ENCODE measurements at places on chromosomes 11 and 22. TPM values are rescaled to one million over a fixed set of nuclear protein-coding genes. Genes with fewer than 3 reads are reported as not detected.

DNA sequence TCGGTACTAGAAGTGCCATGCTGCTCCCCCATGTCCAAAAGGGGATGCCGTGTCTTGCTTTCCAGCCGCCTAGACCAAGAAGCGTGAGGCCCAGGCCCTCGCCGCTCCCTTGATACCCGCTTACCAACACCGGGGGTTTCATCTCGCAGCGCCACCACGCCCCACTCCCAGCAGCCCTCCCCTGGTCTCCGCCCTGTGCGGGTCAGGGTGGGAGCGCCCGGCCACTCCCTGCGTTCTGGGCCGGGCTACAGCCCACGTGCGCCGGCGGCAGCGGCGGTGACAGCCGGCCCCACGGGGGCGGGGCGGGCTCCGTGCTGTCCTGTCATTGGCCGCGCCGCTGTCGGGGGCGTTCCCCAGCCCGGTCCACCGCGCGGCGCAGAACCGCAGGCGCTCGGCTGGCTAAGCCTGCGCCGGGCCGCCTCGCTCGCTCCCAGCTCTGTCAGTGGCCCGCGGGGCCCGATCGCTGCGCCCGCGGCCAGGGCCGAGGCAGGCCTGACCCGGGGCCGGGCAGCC is at the start of gene MICAL2:
TSS of gene MICAL2 (plus strand) at position 390 of the 513 bp plus-strand sequence. CDS start 51,566 bp downstream, outside the sequence.
- H3K27me3 ChIP-seq: no peaks in the 10 kb centered on the region
- peak within 1 kb of the TSS; percentile 93 for H3K27ac ChIP-seq
- DNase-seq: peak; percentile 93
- peak within 1 kb of the TSS; percentile 92 for H3K4me3 ChIP-seq

Gene PHOX2A
- total RNA-seq: not detected

DNA sequence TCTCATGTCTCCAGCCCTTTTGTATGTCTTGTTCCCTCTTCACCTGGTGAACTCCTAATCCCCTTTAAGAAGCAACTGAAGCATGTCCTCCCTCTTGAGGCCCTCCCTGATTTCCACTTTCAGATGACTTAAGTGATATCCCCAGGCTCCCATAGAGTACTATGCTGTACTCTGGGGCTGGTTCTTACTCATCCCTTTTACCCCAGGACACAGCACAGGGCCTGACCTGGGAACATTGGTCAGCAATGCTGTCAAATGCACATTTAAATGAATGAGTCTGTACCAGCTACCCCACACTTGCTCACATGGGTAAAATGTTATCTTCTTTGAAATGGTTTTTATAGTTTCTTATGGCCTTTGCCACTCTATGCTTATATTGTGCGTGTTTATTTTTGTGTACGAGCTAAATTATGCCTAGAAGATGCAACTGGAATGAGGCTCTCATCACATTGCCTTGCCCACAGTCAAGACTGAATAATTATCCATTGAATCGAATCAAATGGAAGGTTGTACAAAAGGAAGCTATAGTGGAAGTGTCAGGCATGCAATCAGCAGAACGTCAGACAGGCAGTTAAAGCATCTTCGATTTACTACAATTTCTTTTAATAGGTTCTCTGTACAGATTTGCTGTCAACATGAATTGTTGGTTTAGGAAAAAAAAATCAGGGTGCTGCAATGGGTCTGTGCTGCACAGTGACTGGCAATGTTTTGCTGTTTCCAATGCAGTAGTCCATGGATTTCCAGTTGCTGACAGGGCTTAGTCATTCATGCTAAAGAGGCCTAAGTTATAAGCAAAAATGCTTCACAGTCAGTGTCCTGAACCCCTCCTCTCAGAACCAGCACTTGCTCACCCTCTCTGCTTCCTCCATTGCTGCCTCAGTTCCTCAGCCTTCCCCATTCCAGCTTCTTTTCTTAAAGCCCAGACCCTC is 79.5 kb downstream of the PARVA start:
- H3K27me3 ChIP-seq: no peaks in the 10 kb centered on the region
- H3K4me1 ChIP-seq: peaks cover 11% of the 10 kb centered on the region

Gene OR51B4
- total RNA-seq: not detected

DNA sequence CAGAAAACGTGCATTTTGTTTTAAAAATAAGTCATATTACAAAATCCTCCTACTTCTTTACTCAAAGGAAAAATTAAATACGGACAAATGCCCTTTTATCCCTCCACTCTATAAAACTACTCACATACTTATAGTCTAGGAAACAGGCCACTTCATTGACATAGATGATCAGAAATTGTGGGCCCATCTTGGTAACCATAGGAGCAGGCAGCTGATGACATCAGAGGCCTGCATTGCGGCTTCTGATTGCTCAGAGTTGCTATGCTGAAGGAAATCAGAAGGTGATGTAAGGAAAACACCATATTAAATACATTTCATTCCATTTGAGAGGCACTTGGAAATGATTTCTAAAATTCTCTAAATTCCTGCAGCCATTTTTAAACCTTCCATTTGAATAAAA is 27.0 kb downstream of the FAM76B start:
- H3K4me3 ChIP-seq: no peak overlapping the region
- no peak for DNase-seq
- H3K27me3 ChIP-seq: no peaks in the 10 kb centered on the region

DNA sequence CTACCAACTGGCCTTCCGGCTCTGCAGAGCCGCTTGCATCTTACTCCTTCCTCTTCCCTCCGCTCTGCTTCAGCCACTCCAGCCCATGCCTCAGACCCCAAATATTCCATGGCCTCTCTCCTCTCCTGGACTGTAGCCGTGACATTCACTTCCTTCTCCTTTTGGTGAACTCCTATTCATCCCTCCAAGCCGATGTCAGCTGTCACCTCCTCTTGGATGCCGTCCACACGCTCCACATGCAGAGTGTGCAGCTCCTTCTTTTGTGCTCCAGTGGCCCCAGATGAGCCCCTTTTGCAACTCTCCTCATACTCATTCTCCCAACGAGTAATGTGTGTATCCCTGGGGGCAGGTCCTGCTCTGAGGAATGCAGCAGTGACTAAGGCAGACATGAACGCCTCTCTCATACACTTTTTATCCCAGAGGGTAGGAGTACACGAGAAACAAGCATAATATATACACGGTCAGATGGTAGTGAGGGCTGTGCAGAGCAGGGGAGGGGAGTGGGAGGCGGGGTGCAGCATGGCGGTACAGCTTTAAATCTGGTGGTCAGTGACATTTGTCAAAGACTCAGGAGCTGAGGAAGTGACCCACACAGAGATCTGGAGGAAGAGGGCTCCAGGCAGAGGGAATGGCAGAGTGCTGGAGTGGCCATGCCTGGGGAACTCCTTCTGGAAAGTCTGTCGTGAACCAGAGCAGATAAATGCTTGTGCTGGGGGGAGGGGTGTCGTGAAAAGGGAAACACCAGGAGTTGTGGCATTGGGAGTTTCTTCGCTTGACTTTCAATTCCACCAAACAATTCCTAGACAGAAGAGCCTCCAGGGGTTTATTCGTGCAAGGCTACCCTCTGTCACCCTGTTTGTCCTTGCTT is 83.8 kb upstream of the ATXN10 start:
- H3K4me1 ChIP-seq: peaks cover 24% of the 10 kb centered on the region
- no peaks in the 10 kb centered on the region for H3K27me3 ChIP-seq
- DNase-seq: peak; percentile 12
- H3K27ac ChIP-seq: no peak overlapping the region
- H3K36me3 ChIP-seq: peaks cover 3% of the 10 kb centered on the region

Gene ANO9
- total RNA-seq: 21.6 TPM

GRCh38 chr22:38735465-38736256 is 20.1 kb downstream of the SUN2 start:
- peaks cover 99% of the 10 kb centered on the region for H3K36me3 ChIP-seq
- no peak overlapping the region for H3K4me3 ChIP-seq
- H3K27me3 ChIP-seq: no peaks in the 10 kb centered on the region
- H3K4me1 ChIP-seq: peaks cover 31% of the 10 kb centered on the region

DNA sequence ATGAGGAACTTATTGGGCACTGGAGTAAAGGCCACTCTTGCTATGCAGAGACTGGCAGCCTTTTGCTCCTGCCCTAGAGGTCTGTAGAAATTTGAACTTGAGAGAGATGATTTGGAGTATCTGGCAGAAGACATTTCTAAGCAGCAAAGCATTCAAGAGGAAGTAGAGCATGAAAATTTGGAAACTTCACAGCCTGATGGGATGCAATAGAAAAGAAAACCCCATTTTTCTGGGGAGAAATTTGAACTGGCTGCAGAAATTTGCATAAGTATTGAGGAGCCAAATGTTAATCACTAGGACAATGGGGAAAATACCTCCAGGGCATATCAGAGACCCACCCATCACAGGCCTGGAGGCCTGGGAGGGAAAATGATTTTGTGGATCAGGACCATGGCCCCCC is 29.9 kb upstream of the CD44 start:
- no peak overlapping the region for H3K4me3 ChIP-seq
- no peaks in the 10 kb centered on the region for H3K27me3 ChIP-seq
- peaks cover 23% of the 10 kb centered on the region for H3K4me1 ChIP-seq
- no peaks in the 10 kb centered on the region for H3K36me3 ChIP-seq

All from lower lobe of right lung (tissue), 2 donors.